ENCODE measurements at places on chromosomes 1 and 21. TPM values are rescaled to one million over a fixed set of nuclear protein-coding genes. Genes with fewer than 3 reads are reported as not detected.
A peak's percentile ranks its signal among the peaks of the same experiment; 100 is the strongest.

DNA sequence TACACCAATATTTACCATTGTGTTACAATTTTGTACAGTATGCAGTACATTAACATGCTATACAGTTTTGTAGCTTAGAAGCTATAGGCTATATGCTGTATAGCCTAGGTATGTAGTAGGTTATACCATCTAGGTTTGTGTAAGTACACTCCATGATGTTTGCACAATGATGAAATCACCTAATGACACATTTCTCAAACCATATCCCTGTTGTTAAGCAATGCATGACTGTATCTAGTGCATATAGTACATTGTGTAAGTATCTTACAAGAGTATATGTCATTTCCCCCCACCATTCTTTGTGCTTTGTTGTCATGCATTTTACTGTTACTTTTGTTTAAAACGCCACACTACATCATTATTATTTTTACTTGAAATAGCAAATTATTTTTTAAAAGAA lies 65.7 kb upstream of the RNF11 start:
- no peak for ATAC-seq

GRCh38 chr1:8720347-8720746 lies 97.1 kb downstream of the RERE start:
- ATAC-seq: no peak

- peak; percentile 70 for ATAC-seq
Observed at GRCh38 chr1:12056331-12056841, 6.7 kb upstream of the TNFRSF8 start.

GRCh38 chr1:41621791-41622190 lies 137.3 kb upstream of the EDN2 start:
- ATAC-seq: no peak

DNA sequence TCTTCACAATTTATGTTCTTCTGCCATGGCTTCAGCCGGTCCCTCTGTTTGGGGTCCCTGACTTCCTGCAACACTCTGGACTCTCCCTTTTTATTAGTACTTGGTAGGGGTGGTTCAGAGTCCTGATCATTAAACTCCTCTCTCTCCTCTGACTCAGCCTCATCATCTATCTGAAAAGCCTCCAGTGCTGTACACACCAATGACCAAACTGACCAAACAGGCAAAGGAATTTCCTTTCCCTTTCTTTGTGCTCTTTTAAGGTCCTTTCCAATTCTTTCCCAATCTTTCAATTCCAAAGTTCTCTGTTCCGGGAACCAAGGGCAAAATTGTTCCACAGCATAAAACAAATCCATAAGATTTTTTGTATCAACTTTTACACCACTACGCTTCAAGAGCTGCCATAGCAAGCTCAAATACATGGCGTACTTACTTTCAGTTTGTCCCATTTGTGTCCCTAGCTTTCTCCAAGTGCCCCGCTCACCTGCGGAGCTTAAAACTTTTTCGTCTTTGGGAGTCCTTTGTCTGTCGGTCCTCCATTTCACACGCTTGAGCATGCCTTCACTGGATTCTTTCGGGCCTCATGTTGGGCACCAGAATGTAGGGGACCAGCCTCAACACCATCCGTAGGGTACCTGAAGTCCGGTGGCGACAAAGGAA lies 9.6 kb downstream of the DAP3 start:
- ATAC-seq: no peak

DNA sequence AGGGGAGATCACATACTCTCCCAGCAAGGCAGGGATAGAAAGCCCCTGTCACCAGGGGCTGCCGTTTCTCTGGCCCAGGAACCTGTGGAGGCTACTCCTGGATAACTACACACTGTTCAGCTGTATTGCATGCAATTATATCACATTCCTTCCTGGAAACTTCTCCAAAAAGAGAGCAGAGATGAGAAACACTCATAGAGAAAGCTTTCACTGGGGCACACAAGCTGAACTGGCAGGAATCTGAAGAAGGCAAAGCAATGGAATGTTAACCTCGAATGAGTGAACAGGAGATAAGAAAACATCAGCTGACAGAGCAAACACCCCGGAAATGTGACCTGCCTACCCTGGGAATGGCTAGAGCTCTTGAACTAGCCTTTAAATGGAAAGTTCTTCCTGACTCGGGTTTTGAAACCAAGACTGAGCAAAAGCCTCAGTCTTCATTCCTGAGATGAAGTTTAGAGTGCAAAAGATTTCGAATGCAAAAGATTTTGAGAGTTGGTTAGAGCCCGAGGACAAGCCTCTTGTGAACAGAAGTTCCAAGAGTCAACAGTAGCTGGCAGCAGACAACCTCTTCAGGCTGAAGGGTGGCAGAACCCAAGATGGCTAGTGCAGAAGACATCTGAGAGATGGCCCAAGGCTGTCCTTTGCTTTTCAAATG lies 32.3 kb downstream of the CCN1 start:
- no peak for ATAC-seq

DNA sequence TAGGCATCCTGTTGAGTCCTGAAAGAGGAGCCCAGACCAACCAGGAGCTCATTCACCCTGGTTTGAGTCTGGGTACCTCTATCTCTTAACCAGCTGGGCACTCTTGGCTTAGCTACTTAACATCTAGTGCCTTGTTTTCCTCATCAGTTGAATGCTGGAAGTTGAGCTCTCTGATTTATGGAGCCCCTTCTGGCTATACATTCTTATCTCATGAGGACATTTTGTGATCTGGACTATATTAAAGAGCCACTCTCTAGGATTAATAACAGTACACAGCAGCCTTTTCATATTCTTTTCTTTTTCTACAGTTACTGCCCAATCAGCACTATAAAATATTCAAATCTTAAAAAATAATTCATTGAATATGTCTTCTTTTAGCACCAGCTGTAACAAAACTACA lies 296.9 kb upstream of the RUNX1 start:
- no peak for ATAC-seq

LRRC8B gene
- total RNA-seq: 45.8 TPM

AIM2 gene
- 123 TPM for total RNA-seq

LEFTY1 gene
- total RNA-seq: not detected

ZNF697 gene
- total RNA-seq: 0.06 TPM

Measured in activated T-helper 17 cell treated with anti-CD3 and anti-CD28 coated beads, Interleukin-2, amount 50 U/mL, for 72 hours (primary cell).